Fibroblast of lung (primary cell): ENCODE measurements at places on chromosomes 12 and 14.

- DNase-seq, result peak; percentile 88
These were observed 84.6 kb downstream of the SETD3 start for GRCh38 chr14:99395909-99396530.

GRCh38 chr14:31510222-31510621 is 22.4 kb upstream of the GPR33 start:
- DNase-seq, result peak; percentile 37

DNA sequence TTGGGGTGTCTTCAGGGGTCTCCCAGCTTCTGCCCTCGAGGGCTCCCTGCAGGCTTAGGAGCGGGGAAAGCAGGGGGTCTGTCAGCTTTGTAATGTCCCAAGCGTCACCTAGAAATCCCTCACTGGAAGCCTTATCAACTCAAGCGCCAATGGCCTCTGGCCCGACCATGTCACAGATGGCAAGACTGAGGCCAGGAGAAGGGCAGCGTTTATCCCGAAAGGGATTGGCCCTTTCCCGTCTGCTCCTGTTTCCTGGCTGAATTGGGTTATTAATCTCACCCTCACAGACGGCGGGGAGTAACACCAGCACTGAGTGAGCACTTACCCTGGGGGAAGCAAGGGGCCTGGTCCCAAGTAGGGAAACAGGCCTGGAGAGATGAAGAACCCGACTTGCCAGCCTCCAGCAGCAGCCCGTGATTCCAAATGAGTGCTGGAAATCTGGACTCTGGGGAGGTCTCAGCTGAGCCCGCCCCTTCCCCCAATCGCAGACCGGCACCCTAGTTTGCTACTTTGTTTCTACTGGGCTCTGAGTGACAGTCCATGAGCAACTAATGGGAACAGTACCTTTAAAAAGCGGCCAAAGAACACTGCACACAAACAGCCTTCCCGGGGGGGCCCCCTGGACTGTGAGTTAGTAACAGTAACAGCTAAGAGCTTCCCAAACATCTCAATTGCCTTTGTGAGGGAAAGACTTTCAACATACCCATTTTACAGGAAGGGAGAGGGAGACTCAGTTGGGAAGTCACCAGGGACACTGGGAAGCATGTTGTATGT is 2.1 kb upstream of the NCOR2 start:
- no peak for DNase-seq

DNA sequence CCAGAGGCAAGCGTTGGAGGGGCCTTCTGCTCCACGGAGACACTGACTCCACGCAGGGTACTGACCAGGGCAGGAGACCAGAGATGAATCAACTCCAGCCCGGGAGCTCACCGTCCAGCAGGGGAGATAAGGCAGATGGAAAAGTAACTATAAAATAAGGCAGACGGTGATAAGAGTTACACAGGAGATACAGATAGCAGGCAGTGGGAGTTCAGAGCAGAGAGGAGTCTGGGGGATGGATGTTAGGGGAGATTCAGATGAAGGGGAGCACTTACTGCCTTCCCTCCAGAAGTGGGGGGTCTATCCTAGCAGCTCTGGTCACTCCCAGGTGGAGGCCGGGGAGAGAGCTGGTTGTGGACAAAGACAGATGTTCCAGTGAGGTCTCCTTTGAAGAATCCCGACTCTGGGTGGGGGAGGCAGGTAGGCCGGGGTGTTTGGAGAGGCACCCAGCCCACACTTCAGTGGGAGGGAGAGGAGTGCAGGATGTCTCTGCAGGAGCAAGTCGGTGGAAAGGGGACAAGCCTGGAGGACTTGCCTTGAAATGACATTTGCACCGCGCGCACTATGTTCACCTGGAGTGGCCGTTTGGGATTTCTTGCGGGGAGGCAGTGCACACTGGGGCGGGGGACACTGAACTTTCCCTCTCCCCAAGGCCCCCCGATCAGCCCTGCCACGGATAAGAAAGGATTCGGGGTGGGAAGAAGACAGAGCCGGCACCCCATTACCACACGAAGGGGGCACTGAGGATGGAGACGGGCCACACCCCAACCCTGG is 1.2 kb downstream of the PITPNM2 start:
- no peak for DNase-seq

- DNase-seq, result peak; percentile 65
These were observed 9.5 kb upstream of the CSAD start for GRCh38 chr12:53190108-53190729.

DNA sequence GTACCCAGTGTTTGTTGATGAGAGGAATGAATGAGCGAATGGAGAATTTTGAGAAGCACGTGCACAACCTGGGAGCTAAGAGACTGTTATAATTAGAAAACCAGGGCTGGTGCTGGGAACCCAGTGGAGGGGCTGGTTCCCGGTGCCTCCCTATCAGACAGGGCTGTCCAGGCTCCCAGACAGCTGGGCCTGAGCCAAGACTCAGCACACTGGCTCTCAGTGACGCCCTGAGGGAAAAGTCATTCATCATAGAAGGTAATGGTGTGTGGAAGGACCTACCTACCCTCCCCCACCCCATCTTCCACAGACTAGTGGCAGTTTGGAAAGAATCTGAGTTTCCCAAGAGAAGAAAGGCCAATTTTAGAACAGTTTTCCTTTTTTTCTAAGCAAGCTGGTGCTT is 34.7 kb downstream of the KCNA5 start:
- peak; percentile 29 for DNase-seq

- DNase-seq, result peak; percentile 95
These were observed 364.9 kb downstream of the GALC start for GRCh38 chr14:87628129-87628528.

DNA sequence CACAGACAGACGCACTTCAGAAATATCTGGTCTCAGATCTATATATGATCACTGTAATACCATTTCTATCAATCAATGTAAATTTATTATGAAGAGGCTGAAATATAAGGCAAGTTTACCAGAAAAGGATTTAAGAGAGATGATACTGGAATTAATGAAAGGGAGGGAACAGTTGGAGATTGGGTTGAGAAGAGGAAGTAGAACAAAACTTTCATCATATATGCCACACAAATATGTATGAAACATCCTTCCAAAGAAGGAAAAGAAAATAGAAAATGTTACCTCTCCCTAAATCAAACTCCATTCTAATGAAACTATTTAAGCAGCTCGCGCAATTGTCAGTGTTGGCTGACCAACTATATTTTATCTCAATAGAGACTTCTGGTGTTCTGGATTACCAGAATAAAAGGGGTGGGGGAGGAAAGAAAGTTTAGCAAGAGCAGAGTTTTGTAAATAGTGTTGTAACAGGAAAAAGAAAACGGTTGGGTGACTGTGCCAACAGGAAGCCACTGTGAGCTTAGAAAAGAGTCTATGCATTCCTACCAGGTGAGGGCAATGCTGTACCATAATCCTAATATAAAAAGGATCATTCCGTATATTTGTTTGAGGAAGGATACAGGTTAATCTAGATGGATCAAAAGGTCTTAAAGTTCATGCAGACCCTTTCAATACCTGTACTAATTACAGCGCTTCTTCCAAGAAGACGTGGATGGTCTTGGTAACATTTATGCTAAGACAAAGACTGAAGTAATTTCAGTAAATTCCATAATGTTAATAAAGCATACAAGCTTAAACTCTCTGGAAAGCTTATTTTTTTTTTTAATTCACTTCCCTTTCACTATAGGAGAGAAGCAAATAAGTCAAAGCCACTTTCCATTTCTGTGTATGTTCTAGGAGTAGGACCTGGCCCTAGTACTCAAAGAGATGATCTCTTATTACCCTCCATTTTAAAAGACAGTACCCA is 14.5 kb upstream of the LLPH start:
- peak; percentile 46 for DNase-seq

DNA sequence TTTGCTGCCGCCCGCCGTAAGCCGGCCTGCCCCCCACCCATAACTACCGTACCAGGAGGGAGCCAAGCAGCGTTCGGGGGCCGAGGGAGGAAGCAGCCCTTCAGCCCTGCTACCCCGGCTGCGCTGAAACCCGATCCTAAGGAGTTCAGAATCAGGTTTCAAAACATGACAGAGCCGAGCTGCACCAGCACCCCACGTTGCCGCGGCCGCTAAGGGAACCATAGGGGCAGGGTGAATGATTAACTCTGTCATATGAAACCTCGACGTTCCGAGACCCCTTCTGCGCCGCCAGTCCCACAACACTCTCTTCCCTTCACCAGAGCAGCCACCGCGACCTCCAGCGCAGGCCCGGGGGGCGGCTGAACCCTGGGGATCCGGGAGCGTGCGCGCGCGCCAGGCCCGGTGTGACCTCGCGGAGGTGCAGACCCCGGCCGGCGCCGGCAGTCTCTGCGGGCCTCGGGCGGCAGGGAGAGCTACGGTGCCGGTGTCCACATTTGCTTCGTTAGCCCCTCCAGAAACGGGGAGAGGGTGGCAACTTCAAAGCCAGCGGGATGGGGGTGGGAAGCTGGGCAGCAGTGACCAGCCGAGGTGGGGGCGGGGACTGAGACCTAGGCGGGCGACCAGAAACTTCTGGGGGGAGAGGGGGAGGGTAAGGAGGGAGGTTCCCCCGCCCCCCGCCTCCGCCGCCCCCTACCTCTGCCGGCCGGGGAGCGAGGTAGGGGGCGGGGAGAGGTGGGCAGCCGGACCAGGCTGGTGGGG is 1.6 kb downstream of the SIX4 start:
- peak; percentile 70 for DNase-seq

DNA sequence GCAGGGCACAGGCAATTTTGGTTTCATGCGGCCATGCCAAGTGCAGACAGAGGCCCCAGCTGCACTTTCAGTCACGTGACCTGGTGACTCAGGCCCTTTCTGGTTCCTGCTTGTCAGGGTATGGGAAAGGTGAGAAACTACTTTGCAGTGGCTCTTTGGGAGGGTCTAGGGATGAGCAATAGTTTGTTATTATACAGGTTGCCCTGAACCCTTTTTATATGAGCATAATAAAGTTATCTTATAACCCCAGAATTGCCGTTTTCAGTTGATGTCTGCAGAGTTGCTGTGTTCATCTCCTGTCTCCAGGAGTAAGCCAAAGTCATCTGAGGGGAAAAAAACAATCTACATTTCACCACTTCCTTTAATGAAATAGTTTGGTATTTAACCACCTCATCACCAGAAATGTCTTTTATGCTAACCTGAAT is 30.9 kb upstream of the EMP1 start:
- DNase-seq, result peak; percentile 84
